ENCODE measurements at places on chromosomes 4 and X. TPM values are rescaled to one million over a fixed set of nuclear protein-coding genes. Genes with fewer than 3 reads are reported as not detected.

COL4A6 gene
- 17.5 TPM for polyA plus RNA-seq

DNA sequence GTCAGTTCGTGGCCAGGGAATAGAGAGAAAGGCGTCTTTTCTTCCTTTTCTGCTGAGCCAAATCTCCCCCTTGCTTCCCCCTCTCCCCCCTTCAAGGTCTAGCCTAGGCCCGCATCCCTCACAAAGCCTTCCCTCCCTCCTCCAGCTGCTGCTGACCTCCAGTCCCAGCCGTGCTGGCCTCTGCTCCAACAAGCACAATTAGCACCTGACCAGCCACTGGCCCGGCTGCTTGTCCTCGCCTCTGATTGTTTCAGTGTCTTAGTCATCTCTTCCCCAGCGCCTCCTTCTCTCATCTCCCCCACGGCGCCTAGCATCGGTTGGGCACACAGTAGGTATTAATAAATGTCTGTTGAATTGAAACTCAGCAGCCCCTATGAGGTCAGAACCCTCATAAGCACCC is 4.2 kb downstream of the ELF4 start:
- no peak for DNase-seq

- no peak for DNase-seq
These were observed 102.2 kb downstream of the SEL1L3 start for GRCh38 chr4:25760518-25761157.

SSX2B gene
- polyA plus RNA-seq: not detected

DNA sequence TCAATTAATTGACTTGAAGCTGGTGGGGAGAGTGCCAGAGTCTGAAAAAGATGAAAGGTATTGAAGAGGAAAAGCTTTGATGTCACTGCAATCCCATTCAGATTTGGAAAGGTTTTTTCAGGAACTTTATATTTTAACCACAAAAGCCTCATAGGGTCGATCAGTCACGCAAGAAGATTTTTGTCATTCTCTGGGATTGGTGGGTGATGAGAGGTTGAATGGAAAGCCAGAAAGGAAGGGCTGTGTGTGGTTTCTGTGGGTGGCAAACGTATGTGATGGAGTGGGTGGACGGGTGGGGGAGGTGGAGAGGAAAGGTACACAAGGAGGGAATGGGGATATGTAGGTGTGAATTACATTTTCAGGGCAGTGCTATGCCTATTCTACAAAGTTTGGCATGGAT is 173.8 kb upstream of the SCML1 start:
- DNase-seq: no peak
